Mucosa of gallbladder (tissue), 1 donor: ENCODE measurements at places on chromosomes 13 and 19.

DNA sequence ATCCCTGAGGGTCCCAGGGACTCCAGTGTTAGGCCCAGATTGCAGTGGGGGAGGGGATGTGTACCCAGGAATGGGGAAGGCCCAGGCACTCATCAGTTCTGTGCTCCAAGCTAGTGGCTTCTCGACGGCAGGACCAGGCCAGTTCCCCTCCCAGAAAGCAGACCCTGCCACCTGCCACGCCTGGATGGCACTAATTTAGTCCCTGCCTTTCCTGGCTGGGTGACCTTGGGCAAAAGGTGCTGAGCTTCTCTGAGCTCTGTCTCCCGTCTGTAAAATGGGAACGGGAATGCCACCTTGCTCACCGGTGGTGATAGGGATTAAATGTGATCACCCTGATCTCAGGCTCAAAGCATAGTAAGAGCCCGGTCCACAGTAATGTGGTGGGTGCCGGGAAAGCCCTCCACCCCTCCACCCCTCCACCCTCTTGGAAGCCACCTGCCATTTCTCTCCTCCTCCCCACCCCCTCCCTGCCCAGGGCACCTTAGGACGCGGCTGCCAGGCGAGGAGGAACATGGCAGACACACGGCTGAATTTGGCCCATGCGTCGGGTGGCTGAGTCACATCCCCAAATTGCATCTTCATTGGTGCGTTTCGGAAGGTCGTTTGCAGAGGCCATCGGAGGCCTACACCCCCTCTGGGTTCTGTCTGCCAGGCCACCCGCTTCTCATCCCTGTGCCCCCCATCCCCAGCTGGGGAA is 2.3 kb downstream of the KCNN1 start:
- no peak for DNase-seq

- DNase-seq, result no peak
Measured at GRCh38 chr19:1284293-1284978, 1.2 kb upstream of the EFNA2 start.

- no peak for DNase-seq
Measured at GRCh38 chr13:22194106-22194805, 523.4 kb downstream of the FGF9 start.

- no peak for DNase-seq
Measured at GRCh38 chr19:10692673-10693264, 8.5 kb upstream of the QTRT1 start.

GRCh38 chr19:38264486-38265212 is at the start of gene SPINT2:
Gene SPINT2, plus strand, starts transcription at chr19:38264573. Its CDS starts 320 bp downstream, at chr19:38264893.
- DNase-seq, result no peak

DNA sequence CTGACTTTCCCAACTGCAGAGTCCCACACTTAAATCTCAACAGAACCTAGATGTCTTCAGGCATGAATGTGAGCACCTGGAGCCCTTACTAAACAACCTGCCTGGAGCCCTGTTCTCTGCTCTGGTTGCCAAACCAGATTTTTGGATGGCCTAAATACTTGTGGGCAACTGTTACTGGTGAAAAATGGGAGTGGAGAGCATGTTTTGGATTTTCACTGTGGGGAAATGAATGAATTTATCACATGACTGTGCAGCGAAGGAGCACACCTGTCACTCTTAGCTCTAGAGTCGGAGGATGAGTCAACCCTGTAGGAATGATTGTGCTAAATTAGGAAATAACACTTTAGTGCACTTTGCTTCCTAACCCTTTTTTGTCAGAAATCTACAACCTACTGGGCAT is 30.3 kb downstream of the SHISA2 start:
- no peak for DNase-seq

GRCh38 chr13:89382981-89383380 is 1711.8 kb downstream of the SLITRK5 start:
- no peak for DNase-seq

- no peak for DNase-seq
Measured at GRCh38 chr19:44003461-44004009, 778 bp downstream of the ZNF230 start.

DNA sequence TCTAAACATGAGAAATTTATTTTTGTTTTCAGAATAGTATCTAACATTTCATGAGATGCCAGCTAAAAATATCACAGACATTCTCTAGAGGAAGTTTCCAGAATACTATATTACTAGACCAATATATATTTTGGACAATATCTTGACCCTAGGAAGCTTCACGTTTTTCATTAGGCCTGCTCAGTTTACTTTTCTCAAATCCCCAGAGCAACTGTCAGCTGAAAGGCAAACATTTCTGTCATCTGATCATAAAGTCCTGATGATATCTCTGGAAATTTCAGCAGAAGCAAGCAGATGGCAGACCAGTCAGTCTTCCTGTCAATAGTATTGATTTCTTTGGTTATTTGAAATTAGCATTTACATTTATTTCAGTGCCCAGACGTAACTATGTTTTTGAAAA is 4.0 kb downstream of the POSTN start:
- no peak for DNase-seq

GRCh38 chr13:96781141-96781540 is 213.1 kb downstream of the OXGR1 start:
- no peak for DNase-seq

DNA sequence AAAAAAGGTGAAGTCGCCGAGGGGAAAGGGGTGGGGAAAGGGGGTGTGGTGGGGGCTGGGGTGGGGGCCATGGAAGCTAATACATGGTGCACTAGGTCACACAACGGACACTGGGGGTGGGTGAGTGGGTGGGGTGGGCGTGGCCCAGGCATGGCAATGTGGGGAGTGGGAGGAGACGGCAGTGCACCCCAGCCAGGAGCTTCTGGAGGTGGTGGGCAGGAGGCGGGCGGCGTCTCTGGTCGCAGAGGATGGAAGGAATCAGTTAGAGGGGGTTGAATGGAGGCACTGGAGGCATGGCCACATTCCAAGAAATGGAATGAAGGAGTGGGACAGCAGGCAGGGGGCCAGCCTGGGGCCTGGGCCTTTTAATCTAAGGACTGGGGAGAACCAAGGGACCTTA is 19.2 kb upstream of the NANOS2 start:
- DNase-seq, result no peak
